ENCODE measurements at places on chromosomes 5 and 9.
A peak's percentile ranks its signal among the peaks of the same experiment; 100 is the strongest.

DNA sequence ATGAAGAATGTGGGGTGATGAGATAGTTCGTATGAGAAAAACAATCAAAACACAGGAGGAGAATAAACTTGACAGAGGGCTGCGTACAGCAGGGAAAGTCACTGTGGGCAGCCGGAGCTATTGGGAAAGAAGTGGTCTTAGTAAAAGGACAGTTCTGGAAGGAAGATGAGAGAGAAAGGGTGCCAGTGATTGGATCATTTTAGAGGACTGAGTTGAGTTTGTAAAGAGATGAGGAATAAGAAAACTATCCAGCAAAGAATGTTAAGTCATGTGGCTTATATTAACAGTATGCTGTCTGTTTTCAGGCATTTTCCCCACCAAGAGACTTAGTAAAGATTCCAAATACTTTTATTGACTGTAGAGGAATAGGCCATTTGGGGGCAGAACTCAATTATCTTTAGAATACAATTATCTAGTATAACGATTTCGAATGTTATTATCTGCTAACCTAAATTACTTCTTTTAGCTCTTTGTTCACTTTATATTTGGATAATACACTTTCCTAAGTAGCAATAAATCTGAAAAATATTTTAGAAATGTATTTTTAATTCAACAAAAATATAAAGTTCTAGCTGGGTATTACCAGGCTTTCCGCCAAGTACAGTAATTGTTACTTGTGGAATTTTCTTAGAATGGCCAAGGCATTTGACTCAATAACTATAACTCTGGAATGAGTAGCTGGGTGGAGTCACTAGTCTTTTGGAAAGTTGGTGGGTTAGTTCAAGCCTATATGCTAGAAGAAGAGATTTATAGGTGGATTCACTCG lies 15.5 kb upstream of the LOX start:
- DNase-seq = no peak

DNA sequence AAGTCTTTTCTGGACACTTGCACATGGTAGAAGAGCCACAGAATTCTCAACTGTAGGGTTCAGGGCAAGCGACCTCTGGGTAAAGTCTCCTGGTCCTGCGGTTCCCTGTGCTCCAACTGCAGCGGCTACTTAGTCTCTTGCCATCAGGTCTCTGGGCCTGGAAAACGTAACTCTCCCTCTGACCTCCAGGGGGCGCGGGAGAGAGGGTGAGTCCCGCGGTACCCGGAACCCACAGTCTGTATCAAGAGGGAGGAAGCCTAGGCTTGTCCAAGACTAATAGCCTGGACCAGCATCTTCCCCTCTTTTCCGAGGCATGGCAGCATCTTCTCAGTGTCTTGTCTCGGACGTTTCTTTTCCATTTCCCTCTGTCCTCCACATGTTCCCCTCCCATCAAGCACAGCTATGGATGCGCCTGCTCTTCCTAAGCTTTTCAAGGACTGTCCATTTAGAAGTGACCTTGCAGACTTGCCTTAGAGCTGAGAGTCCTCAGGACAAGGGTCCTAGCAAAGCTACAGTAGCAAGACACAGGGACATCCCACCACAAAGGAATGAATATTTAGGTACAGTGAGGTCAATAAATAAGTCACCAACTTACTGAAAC lies 59.3 kb downstream of the FSTL4 start:
- DNase-seq = peak; percentile 19

DNA sequence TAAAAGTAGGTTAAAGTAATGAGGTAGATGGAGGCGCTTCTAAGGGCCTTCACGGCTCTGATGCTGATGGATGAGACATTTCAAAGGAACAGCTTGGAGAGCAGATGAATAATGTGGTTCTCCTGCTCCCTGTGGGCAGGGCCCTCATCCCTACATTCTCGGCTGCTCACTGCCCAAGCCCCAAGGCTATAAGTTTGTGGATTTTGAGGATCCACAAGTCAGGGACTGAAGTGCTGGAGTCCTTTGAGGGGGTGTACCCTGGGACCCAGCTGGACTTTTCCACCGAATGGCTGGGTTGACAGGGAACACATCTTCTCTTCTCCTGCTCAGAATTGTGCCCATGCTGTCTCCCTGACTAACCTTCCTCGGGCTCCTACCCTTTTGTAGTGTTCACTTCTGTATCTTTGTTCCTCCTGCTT lies 21.4 kb upstream of the CXCL14 start:
- no peak for DNase-seq

- no peak for DNase-seq
Measured at GRCh38 chr5:66353186-66353585, 209.1 kb downstream of the SREK1 start.

- no peak for DNase-seq
Measured at GRCh38 chr5:35185518-35185917, 44.8 kb downstream of the PRLR start.

DNA sequence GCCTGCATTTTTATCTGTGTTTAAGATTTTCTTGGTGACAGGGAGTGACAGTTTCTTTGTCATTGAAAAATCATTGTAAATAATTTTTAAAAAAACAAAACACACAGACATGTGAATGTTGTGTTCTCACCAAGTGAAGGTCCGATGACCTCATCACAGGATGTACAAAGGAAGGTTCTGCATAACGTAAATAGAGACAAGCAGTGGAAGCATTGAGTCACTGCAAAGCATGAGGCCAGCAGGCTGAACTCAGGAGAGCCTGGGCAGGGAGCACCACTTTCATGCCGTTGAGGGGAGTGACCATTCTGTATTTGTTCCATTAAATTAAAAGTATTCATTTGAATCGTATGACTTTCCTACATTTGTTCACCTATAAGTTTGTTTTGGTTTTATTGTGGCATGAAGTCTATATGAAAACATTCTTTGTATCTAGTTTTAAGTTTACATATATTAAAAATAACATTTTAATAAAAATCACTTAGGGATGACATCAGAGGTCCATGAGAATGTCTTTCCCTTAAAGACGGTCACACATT lies 70.4 kb upstream of the TLE1 start:
- no peak for DNase-seq

GRCh38 chr5:77892061-77893010 lies 116.2 kb upstream of the TBCA start:
- DNase-seq = no peak

DNA sequence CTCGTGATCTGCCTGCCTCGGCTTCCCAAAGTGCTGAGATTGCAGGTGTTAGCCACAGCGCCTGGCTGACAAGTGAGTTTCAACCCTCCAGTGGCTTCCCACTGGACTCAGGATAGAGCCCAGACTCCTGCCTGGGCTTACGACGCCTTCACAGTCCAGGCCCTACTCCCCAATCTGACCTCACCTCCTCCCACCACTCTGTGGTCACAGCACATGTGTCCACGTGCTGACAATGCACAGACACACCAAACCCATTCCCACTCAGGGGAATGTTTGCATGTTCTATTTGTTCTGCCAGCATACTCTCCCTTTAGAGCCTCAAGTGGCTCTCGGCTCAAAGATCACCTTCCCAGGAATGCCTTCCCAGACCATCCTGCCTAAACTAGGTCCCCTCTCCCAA lies 31.1 kb upstream of the TRIM14 start:
- DNase-seq = no peak

- no peak for DNase-seq
Measured at GRCh38 chr9:133103183-133103986, 17.7 kb downstream of the RALGDS start.

- DNase-seq = no peak
Measured at GRCh38 chr5:75951158-75951557, 132.0 kb upstream of the SV2C start.

DNA sequence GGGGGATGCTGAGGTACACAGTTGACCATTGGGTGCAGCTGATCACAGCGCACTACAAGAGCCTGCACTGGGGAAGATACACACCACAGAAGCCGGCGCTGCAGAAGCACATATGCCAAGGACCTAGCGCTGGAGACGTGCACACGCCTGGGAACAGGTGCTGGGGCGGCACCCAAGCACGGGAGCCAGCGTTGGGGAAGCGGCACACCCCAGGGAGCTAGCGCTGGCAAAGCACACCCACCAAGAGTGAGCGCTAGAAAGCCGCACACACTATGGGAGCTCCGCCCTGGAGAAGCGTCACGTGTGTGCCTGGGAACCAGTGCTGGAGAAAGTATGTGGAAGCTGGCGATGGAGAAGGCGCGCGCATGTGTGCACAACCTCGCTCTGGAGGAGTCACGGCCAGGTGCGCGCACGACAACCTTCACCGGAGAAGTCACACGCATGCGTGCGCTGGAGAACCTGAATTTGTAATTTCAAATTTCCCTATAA lies 4.5 kb downstream of the FANCC start:
- DNase-seq = no peak

- DNase-seq = no peak
Measured at GRCh38 chr5:150181027-150181426, 8.8 kb upstream of the SLC6A7 start.

DNA sequence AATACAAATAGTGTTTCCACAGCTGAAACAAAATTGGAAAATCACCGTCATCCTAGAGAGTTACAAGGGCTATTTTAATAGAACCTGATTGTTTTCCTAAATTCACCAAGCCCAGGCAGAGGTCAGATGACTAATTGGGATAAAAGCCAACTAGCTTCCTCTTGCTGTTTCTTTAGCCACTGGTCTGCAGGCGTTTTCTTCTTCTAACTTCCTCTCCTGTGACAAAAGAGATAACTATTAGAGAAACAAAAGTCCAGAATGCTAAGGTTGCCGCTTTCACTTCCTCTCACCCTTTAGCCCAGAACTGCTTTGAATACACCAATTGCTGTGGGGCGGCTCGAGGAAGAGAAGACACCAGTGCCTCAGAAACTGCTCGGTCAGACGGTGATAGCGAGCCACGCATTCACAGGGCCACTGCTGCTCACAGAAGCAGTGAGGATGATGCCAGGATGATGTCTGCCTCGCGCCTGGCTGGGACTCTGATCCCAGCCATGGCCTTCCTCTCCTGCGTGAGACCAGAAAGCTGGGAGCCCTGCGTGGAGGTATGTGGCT lies at the start of gene TLR4:
TSS of gene TLR4 (plus strand) at position 380 of the 552 bp plus-strand sequence. CDS start at position 450, 70 bp downstream.
- no peak for DNase-seq

GRCh38 chr5:17157916-17158529 lies 59.4 kb upstream of the BASP1 start:
- DNase-seq = no peak

DNA sequence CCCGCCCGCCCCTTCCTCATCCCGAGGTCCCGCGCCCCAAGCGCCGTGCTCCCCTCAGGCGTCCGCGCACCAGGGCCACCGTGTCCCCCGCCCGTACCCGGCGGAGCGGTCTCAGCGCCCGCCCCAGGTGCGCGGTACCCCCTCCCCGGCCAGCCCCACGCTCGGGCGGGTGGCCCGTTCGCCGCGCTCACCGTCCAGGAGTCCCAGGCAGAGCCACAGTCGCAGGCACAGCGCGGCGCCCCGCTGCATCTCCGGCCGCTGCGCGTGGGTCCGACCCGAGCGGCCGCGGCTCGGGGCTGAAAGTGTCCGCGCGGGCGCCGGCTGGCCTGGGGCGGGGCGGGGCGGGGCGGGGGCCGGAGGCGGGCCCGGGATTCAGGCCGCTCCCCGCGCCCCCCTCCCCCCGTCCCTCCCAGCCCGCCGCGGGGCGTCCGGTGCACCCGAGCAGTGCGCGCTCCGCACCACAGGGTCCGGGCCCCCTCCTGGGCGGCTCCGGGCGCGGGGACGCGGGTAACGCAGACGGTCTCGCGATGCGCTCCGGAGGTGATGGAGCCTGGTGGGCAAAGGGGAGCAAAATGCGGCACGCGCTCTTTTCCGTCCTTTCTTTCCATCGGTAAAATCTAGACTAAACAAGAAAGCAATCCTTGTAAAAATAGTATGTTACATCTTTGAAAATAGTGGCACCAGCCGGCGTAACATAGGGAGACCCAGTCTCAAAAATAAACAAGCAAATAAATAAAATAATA lies at the start of gene FLT4:
TSS of gene FLT4 (minus strand) at position 304 of the 743 bp plus-strand sequence. CDS start at position 249, 55 bp downstream.
- no peak for DNase-seq

- DNase-seq = no peak
Measured at GRCh38 chr5:107365320-107366109, 305.2 kb downstream of the EFNA5 start.

DNA sequence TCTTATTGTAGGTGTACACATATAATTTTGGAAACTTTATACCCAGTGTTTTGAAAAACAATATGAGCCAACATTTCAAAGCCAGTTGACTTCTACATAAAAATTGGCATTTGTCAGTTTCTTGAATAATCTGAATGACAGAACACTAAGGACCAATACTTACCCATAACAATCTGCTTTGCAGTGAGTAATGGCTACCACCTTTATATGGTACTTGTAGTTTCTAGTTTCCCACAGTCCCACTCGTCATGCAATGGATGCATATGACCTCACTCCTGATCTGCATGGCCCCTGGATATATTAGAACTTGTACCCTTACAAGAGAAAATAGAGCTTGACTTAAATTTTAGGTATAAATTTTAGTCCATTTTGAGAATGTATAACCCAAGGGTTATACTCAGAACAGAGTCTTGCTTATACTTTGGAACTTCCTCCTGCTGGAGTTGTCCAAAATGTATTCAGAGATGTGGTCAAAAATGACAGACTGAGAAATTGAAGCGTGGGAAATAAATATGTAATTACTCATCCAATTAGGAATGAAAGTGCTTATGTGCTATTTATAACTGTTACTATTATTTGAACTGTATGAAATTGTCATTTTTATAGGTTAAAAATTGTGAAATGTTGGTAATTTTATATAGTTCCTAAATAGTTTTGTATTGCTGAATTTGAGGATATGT lies 19.5 kb downstream of the XRCC4 start:
- no peak for DNase-seq

GRCh38 chr9:2494562-2494961 lies 127.0 kb upstream of the VLDLR start:
- DNase-seq = no peak

DNA sequence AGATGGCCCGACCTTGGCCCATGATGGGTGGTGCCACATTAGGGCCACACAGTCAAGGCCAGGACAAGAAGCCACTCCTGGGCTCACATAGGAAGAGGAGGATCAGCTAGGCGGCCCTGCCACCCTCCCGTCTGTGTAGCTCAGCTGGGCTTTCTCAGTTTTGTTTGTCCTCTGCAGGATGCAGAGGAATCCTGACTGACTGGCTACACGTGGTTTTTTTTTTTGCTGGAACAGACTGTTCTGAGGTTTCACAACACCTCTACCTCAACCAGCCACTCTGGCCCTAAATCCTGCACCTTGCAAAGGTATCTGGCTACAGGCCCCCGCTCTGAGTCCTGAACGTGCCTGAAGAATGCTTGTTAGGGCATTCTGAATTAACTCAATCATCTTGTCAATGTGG lies 88.3 kb upstream of the MSX2 start:
- no peak for DNase-seq

DNA sequence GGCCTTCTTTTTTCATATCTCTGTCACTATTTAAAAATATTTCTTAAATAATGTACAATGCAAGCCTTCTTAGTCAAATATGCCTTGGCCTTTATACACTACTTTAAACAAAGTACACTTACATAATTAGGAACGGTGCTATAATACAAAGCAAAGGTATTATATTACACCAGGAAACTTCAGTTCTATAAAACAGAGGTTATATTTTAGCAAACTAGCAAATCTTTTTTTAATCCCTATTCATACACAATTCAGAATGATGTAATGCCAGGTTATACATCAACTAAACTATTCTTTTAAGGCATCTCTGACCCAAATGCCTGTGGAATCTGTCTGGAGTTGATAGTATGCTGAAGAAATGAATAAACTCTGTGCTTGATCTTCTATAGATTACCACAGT lies 10.7 kb upstream of the LURAP1L start:
- no peak for DNase-seq

Measured in stimulated activated CD8-positive, alpha-beta memory T cell treated with anti-CD3 and anti-CD28 coated beads, Interleukin-7, amount 100 ng/mL, for 1 hour (primary cell).